ENCODE measurements at places on chromosomes 7 and 10.

GRCh38 chr7:71984348-71984747, 427.8 kb downstream of the CALN1 start:
- no peak for DNase-seq

GRCh38 chr10:71580415-71580814, 139.2 kb downstream of the C10orf105 start:
- no peak for DNase-seq

DNA sequence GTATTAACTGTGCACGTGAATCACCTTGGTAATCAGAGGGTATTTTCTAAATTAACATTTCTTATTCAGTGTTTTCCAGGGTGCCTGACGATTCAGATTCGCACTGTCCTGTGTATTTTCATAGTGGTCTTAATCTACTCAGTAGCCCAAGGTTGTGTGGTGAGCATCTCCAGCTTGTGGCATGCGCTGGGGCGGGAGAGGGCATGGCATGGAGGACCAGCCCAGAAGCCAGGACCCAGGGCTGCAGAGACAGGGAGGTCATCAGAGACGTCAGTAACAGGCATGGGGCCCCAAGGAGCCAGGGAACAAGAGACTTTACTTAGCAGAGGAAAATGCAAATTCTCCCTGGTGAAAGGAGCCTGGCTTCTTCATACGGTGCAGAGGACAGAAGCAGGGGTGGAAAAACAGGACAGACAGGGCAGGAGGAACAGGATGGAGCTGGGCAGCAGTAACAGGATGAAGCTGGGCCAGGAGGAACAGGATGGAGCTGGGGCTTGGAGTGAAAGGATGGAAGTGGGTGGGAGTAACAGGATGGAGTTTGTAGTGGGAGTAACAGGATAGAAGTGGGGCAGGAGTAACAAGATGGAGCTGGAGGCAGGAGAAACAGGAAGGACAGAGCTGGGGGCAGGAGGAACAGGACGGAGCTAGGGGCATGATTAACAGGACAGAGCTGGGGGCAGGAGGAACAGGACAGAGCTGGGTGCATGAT, 110.9 kb downstream of the ADCY1 start:
- DNase-seq, result no peak

DNA sequence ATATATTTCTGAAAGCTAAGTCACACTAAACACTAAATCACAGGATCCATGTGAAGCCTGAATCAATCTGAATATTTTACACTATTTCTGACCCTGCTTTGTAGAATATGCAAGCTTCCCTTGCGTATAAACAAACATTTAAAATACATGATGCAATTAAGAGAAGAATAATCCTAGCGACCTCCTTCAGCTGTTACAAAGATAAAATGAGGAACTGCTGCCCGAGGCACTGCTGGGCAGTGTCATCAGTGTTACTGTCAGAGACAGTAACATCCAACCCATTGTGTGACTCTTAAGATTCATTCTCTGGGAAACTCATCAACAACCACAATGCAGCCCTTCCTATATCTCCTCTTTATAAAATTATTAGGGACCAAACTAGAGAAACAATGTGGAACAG, 61.6 kb downstream of the COBL start:
- no peak for DNase-seq

DNA sequence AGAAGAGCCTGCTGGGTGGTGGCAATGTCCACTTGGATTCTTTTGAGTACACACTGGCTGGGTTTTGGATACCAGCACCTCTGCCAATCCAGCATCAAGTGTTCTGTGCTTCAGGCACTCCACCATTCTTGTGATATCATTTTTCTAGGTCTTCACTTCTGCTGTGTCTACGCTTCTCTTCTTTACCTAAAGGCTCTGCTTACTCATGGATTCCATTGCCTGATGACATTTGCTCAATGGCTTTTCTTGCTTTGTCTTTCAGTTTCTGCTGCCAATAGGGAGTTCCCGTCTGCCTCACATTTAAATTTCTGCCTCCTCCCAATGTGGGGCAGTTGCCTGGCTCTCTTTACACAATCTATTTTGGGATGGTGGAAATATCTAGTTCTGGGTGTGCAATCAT, 12.7 kb upstream of the PAPSS2 start:
- no peak for DNase-seq

DNA sequence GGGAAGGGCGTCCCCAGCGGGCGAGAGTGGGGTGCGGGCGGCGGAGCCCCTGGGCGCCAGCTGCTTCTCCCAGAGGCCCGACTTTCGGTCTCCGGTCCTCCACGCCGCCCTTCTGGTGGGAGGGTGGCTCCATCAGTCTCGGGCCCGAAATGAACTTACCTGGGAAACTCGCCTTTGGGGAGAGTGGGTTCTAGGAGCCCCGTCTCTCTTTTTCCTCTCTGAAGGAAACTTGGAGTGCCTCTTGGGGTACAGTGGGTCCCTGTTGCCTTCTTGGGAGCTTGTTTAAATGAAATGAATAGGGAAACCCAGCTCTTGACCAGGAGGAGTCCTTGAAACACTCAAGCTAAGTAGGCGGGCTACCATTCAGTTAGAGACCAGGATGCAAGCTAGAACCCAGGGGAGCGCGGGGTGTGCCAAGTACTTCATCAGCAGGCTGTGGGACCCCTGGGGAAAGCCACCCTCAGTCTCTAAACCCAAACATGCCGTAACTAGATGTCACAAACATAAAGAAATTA, 1.3 kb downstream of the SLC26A4 start:
- no peak for DNase-seq

DNA sequence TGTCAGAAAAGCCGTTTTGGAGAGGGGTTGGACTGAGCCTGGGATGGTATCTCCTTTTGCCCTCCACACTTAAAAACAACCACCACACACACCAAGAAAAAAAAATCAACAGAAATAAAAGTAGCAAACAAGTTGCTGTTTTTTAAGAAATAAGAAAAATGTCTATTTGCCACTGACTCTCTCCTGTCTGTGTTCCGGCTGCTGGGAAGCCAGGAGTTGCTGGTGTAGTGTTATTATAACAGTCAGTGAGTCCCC, 163 bp downstream of the EGR2 start:
- DNase-seq, result no peak

DNA sequence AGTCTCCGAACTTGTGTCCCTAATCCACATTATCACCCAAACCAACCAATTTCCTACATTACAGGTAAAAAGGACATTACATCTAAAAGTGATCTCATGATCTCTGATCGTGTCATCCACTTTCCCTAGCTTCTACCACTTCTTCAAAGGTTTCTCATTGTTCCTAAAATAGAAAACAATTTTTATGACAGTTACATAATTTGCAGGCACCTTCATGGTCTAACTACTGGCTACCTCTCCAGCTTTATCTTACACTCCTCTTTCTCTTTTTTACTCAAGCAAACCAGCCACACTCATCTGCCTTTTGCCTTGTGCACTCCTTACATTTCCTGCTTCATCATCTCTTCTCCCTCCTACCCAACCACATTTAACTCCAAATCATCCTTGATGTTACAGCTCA, 886.7 kb upstream of the SORCS1 start:
- DNase-seq, result no peak

DNA sequence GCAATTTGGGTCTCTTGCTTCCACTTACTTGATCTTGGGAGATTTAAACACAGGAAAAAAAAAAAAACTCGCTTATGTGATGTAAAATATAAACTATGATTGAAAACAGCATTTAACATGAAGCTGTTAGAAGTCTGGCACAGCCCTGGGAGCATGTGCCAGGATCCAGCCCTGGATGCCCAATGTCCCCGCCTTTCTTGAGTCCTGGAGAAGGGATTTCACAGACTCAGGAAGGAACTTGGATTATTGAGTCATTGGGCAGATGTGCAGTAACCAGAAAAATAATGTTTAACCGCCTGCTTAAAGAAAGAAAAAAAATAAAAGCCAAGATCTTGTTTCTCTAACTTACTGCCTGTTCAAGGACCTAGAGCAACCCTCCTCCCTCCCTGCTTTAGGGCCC, 3.7 kb upstream of the JCAD start:
- DNase-seq, result no peak
